ENCODE measurements at places on chromosomes 1 and 21. TPM values are rescaled to one million over a fixed set of nuclear protein-coding genes. Genes with fewer than 3 reads are reported as not detected.
A peak's percentile ranks its signal among the peaks of the same experiment; 100 is the strongest.

GRCh38 chr1:239354231-239354630 lies 32.1 kb upstream of the CHRM3 start:
- no peaks in the 10 kb centered on the region for H3K27me3 ChIP-seq
- no peak overlapping the region for H3K4me3 ChIP-seq
- no peaks in the 10 kb centered on the region for H3K36me3 ChIP-seq

- H3K27me3 ChIP-seq: no peaks in the 10 kb centered on the region
- H3K36me3 ChIP-seq: peaks cover 39% of the 10 kb centered on the region
- DNase-seq: no peak
- peaks cover 36% of the 10 kb centered on the region for H3K4me1 ChIP-seq
Measured at GRCh38 chr1:168229893-168230292, 4.1 kb downstream of the SFT2D2 start.

DNA sequence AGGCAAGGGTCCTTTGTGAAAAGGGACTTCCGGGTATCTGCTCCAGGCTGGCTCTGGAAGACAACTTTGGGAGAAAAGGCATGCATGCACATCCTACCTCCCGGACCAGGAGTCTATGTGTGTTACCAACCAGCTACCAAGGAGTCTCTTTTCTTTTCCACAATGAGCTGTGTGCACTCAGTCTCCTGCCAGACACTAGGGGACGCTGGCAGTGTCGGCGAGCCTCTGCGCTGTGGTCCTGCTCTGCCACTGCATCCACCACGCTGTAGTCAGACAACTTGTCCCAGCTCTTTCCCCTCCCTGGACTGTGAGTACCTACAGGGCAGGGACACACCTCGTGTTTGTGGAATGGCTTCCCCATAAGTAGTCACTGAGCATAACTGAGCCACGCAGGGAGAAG lies 5.1 kb upstream of the SSR2 start:
- H3K27ac ChIP-seq: no peak overlapping the region
- DNase-seq: peak; percentile 76
- H3K27me3 ChIP-seq: no peaks in the 10 kb centered on the region
- peaks cover 4% of the 10 kb centered on the region for H3K4me1 ChIP-seq
- no peak overlapping the region for H3K4me3 ChIP-seq
- H3K36me3 ChIP-seq: no peaks in the 10 kb centered on the region

GRCh38 chr1:197561041-197561440 lies 214.2 kb downstream of the DENND1B start:
- H3K4me3 ChIP-seq: no peak overlapping the region
- no peaks in the 10 kb centered on the region for H3K36me3 ChIP-seq
- no peaks in the 10 kb centered on the region for H3K27me3 ChIP-seq
- H3K27ac ChIP-seq: no peak overlapping the region

DNA sequence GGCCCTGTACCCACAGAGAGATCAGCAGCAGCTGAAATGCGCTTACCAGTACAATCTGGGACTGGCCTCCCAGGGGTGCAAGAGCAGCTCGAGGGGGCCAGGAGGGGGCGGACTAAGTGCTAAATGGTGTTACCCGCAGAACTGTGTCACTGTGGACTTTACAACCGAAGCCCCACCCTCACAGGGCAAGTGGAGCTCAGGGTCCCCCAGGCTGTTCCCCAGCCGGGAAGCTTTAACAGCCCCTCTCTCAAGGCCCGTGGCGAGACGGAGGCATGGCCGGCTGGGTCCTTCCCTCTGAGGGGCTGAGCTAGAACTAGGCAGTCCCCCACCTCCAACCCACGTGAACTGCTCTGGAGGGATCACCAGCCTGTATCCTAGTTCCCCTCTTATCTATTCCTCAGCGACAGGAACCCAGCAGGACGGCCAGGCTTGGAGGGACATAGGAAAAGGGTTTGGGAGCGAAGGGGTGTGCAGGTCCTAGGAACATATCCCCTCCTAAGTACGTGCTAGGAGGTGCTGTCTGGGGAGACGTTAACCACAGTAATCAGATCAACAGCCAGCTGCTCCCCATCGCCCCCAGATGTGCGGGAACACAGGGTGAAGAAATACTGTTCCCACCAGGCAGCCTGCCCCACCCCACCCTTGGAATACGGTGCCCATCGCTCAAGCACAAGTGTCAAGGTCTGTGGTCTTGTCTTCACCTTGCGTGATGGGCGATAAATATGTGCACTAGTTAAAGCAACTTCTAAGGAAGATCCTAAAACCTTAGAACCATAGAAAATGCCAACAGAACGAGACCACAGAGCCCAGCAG lies 24.4 kb downstream of the ZBTB17 start:
- no peak for DNase-seq
- H3K27ac ChIP-seq: peak overlapping the region; percentile 89
- no peaks in the 10 kb centered on the region for H3K27me3 ChIP-seq
- H3K4me3 ChIP-seq: no peak overlapping the region
- H3K36me3 ChIP-seq: peaks cover 10% of the 10 kb centered on the region

- DNase-seq: no peak
- no peaks in the 10 kb centered on the region for H3K4me1 ChIP-seq
- H3K36me3 ChIP-seq: no peaks in the 10 kb centered on the region
- H3K27ac ChIP-seq: no peak overlapping the region
- no peaks in the 10 kb centered on the region for H3K27me3 ChIP-seq
- no peak overlapping the region for H3K4me3 ChIP-seq
Measured at GRCh38 chr1:103457886-103458455, 67.5 kb upstream of the RNPC3 start.

DNA sequence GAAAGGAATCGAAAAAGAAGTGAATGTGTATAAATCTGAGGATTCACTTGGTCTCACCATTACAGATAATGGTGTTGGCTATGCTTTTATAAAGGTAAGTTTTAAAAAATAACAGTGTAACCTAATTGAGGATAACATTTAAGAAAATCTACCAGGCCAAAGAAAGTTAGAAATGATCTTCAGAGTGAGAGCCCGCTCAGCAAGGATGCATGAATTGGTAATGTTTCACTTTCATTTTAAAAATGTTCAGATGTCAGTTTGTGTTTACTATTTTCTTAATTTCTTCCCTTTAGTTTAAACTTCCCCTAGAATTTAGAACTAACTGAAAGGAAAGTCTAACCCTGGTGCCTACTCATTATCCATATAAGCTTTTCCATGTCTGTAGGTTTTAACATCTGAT lies 35.0 kb downstream of the GIPC2 start:
- no peaks in the 10 kb centered on the region for H3K36me3 ChIP-seq
- H3K27me3 ChIP-seq: no peaks in the 10 kb centered on the region
- peak overlapping the region; percentile 12 for H3K4me3 ChIP-seq
- H3K4me1 ChIP-seq: peaks cover 4% of the 10 kb centered on the region

DNA sequence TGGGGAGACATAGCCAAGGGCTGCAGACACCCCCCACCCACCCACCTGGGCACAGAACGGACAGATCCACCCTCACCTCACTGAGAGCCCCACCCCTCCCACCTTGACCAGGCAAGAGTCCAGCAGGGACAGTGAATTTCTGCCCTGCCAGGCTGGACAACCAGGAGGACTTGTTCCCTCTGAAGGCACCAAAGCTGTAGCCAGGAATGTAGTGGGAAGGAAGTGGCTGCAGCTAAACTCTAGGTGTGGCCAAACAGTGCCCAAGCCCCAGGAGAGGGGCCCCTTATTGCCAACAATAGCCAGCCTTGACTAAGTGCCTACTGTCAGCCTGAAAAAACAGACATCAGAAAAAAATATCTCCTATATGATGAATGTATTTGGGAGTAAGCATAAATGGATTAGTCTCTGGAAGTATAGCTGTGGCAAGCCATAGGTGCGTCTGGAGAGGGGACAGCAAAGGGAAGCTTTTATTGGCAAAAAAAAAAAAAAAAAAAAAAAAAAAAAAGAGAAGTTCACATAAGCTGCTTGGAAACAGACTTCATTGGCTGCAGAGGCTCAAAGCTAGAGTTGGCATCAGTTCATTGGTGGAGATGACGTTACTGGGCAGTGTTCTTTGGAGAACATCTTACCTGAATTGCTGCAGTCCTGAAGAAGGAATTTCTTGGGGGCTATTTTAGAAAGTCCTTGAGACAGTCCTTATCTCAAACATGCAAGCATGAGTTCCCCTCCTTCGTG lies 64.1 kb upstream of the TMEM51 start:
- no peaks in the 10 kb centered on the region for H3K36me3 ChIP-seq
- peaks cover 12% of the 10 kb centered on the region for H3K4me1 ChIP-seq
- no peaks in the 10 kb centered on the region for H3K27me3 ChIP-seq
- peak overlapping the region; percentile 75 for H3K27ac ChIP-seq

DNA sequence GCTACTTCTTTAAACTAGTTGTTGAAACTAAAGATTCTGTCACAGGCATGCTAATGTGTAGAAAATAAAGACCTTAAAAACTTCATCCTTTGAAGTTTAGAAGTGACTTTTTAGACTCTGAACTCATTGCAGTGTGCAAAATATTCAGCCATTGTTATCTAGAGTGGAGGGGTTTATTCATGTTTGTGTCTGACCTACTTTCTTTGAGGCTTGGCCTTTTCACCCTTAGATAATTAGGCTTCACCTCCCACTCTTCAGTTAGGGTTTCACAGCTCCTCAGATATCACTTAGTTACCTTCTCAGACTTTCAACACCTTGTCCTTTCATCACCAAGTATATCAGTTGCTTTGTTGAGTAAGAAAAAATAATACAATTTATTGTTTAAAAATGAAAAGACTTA lies 75.9 kb downstream of the IVNS1ABP start:
- H3K36me3 ChIP-seq: no peaks in the 10 kb centered on the region
- no peaks in the 10 kb centered on the region for H3K4me1 ChIP-seq
- H3K4me3 ChIP-seq: no peak overlapping the region
- H3K27me3 ChIP-seq: no peaks in the 10 kb centered on the region
- DNase-seq: no peak

- peak overlapping the region; percentile 49 for H3K27ac ChIP-seq
- no peak overlapping the region for H3K4me3 ChIP-seq
- no peaks in the 10 kb centered on the region for H3K36me3 ChIP-seq
- peak; percentile 59 for DNase-seq
- peaks cover 5% of the 10 kb centered on the region for H3K4me1 ChIP-seq
Measured at GRCh38 chr21:42746240-42746592, 92.8 kb downstream of the PDE9A start.

DNA sequence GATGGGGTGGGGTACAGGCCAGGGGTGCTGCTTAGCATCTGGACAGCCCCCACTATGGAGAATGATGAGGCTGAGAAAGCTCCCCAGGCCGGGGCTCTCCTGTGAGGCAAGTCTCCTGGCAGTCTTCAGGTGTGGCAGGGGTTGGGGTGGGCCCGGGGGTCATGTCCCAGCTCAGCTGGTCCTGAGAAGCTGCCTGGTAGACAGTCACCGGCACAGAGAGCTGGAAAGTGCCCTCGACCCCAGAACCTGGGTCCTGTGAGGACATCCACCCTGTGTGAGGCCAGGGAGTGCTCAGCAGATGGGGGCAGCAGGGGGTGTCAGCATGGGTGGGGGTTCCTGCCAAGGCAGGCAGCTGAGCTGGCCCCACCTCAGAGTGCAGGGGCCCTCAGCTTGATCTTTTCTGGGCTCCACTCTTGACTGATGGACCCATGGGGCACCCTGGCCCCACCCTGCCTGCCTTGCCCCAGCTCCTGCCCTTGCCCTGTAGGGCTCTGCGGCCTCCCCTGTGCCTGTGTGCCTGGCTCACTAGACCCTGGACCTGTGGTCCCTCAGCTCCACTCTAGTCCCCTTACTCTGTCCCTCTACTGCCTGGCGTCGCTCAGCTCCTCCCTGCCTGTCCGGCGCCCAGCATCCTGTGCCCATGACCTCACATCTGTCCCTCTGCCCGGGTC lies 5.8 kb downstream of the IBA57 start:
- H3K4me1 ChIP-seq: peaks cover 6% of the 10 kb centered on the region
- H3K27me3 ChIP-seq: no peaks in the 10 kb centered on the region
- H3K36me3 ChIP-seq: peaks cover 9% of the 10 kb centered on the region
- H3K4me3 ChIP-seq: no peak overlapping the region
- no peak overlapping the region for H3K27ac ChIP-seq
- DNase-seq: no peak

DNA sequence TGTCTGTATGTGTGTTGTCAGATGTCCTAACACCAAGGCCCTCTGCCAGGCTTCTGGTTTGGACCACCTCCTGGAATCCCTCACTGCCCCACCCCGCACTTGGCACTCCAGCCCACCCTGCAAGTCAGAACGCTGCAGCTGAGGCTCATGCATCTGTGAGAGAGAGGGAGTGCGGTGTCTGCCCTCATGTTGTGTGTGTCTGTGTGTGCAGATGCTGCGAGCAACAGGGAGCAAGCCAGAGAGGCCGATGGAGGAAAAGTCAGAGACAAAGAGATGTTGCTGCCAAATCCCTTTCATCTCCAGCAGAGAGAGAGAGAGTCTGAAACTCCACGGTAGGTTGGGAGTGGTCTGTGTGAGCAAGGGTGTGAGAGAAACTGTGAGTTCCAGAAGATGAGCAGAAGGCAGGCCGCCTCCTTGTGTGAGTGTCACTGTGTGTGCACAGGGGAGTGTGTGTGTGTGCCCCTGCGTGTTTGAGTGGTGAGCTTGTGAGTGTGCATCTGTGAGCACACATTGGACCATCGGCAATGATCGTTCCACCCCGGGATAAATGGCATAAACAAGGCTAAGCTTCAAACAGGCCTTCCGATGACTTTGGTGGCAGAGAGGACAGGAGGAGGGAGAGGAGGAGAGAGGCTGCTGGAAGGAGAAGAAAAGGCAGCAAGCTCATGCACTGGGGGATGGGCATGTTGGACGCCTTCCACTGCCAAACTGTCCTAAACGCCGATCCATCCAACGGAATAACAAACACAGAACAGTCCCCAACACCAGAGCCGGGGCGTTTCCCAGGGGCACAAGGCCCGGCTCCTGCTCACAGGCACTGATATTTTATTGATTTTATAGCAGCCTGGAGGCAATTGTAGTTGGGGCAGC lies 99.2 kb upstream of the GRIK3 start:
- H3K36me3 ChIP-seq: no peaks in the 10 kb centered on the region
- H3K27me3 ChIP-seq: peaks cover 15% of the 10 kb centered on the region
- no peak overlapping the region for H3K4me3 ChIP-seq

GRCh38 chr1:176896216-176896615 lies 268.3 kb downstream of the ASTN1 start:
- H3K4me1 ChIP-seq: peaks cover 7% of the 10 kb centered on the region
- DNase-seq: no peak
- H3K36me3 ChIP-seq: no peaks in the 10 kb centered on the region
- H3K27me3 ChIP-seq: peaks cover 11% of the 10 kb centered on the region
- no peak overlapping the region for H3K4me3 ChIP-seq

GRCh38 chr1:230064283-230064682 lies 2.8 kb upstream of the GALNT2 start:
- H3K27me3 ChIP-seq: no peaks in the 10 kb centered on the region
- DNase-seq: peak; percentile 38
- H3K4me1 ChIP-seq: peaks cover 10% of the 10 kb centered on the region
- H3K27ac ChIP-seq: no peak overlapping the region
- no peak overlapping the region for H3K4me3 ChIP-seq
- no peaks in the 10 kb centered on the region for H3K36me3 ChIP-seq

- H3K27me3 ChIP-seq: no peaks in the 10 kb centered on the region
- H3K4me1 ChIP-seq: no peaks in the 10 kb centered on the region
- H3K27ac ChIP-seq: no peak overlapping the region
- H3K36me3 ChIP-seq: no peaks in the 10 kb centered on the region
Measured at GRCh38 chr1:102857251-102857650, 251.1 kb downstream of the COL11A1 start.

RAB7B gene
- 7.0 TPM for total RNA-seq

RXRG gene
- 9.1 TPM for total RNA-seq

AVPR1B gene
- not detected for total RNA-seq

SELENON gene
- total RNA-seq: 95.9 TPM

SPSB1 gene
- total RNA-seq: 29.0 TPM

IGSF3 gene
- total RNA-seq: 20.1 TPM

SLC45A1 gene
- 1.9 TPM for total RNA-seq

FAM131C gene
- not detected for total RNA-seq

KIF17 gene
- 4.6 TPM for total RNA-seq

SFT2D2 gene
- total RNA-seq: 87.6 TPM

CNR2 gene
- 0.06 TPM for total RNA-seq

HPCAL4 gene
- total RNA-seq: 0.09 TPM

NOS1AP gene
- total RNA-seq: 4.9 TPM
